Stimulated activated CD8-positive, alpha-beta memory T cell treated with anti-CD3 and anti-CD28 coated beads, Interleukin-4, amount 100 ng/mL, for 48 hours (primary cell): ENCODE measurements at places on chromosomes 1 and 21.

DNA sequence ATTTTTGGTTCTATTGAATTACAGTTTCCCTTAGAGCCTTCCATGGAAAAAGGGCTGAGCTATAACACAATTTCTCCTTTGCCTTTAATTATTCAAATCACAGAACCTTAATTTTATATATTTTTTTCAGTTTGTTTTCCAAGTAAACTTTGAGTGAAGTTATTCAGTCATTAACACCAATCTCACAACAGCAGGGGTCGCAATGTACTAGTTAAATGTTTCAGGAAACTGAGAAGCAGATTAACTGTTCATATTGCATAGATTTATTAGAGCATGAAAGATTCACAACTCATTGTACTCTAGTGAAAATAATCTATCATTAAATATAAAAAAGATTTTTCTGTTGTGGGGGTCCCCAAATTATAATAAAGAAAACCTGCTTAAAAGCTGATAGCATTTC is 64.1 kb downstream of the KIFAP3 start:
- no peak for DNase-seq

DNA sequence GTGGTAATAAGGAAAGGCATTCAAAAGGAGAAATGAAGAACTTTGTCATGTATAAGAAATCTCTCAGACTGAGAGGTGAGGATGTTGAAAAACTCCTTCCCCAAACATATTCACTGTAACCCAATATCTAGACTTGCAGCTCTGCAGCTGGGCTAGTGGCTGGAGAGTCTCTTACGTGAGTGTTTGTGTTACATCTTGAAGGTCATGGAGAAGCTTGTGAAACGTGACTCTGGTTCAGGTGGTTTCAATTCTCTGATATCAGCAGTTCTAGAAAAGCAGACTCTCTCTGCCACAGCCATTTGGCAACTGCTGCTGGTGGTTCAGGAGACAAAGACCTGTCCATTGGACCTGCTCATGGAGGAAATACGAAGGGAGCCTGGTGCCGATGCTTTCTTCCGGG is 55.0 kb upstream of the EPHA8 start:
- DNase-seq: no peak

DNA sequence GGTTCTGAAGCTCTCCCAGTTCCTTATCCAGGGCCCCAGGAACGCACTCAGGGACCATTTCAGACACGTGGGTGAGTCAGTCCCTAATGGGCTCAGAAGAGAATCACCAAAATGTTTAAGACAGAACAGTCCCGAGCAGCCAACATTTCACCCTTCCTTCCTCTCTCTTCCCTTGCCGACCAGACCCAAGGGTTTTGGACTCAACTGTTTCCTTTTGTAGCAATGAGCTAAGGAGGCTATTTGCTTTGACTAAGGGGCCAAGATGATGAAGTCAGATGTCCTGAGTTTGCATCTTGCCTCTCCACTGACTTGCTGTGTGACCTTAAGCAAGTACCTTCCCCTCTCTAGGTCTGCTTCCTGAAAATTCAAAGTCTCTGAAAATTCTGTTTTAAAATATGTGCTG is 472.3 kb upstream of the VAMP3 start:
- DNase-seq: no peak

- DNase-seq: peak; percentile 20
Measured at GRCh38 chr1:155166471-155167165, 6.5 kb downstream of the KRTCAP2 start.

DNA sequence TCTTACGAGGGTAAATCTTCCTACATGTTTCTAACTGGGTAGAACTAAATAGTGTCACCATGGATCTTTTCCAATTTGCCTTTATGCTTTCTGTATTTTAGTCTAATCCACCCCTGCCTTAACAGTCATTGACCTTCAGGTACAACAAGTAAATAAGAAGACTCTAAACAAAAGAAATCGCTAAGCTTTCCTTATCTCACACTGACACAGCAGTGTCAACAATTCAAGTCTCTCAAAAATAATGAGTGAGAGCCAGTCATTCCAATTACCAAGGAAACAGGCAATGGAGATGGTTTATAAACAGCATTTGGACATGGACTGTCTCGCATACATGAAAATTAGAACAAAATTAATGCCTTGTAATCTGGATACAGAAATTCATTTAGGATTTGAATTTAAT is 365.8 kb downstream of the VAV3 start:
- DNase-seq: no peak

DNA sequence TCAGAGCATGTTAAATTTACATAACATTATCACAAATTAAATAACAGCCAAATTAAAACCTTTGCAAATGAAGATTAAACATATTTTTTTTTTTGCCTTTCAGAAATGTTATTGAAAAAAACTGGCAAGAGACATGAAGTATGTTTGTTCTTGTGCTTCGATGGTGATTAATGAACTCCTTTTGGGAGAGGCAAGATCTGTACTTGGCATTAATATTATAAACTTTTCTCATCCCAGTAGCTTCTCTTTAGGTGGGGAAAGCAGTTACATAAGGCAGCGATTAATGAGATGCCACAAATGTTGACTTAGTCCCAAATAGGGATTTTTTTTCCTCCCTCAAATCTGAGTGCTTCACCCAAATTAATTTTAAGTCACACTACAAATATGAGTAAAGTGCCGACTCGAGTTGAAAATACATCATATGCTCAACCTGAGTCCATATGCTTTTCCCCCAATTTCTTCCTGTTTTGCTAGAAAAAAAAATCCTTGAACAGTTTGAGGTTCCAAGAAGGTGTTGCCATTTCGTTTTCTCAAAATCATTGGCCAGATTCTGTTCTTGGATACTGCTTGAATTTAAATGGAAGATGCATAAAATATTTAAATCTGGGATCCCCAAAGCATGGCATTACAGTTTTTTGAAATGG is 294.5 kb downstream of the VAV3 start:
- no peak for DNase-seq

- DNase-seq: no peak
Measured at GRCh38 chr1:53765657-53766056, 26.7 kb upstream of the GLIS1 start.

DNA sequence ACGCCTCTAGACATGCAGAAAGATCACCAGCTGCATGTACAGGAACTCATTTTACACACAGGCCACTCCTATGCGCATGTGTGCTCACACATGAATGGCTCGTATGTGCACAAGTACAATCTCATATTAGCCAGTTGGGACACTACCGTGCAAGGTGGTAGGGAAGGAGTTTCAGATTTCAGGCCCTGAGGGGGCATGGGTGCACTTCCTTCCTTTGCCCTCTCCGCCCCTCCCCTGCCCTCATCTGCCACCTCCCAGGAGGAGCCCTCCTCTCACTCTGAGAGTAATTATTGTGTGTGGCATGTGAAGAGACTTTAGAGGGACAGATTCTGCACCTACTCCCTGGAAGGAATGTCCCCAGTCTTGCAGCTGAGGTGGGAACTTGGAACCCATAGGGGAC is 14.8 kb downstream of the EDN2 start:
- no peak for DNase-seq

DNA sequence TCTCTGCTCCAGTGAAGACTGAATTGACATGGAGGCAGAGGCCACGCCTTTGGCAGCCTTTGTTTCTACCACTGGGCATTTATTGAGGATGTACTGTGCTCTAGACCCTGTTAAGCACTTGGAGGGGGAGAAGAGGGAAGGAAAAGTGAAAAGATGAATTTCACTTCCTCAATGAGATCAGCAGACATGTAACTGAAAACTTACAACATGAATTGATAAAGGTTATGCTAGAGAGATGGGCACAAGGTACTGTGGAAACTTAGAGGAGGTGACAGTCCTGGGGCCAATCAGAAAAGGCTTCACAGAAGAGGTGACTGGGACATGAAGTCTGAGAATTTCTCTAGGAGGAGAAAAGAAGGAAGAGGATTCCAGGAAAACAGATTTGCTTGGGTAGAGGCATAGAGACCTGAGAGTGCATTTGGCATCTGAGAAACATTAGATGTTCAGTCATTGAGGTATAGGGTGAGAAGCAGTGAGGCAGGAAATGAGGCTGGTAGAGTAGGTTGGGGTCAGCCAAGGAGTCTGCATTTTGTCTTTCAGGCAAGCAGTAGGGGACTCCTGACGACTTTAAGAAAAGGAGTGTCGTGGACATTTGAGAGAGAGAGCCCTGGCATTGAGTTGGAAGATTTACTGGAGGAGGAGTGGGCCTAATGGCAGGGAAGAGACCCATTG is 113.0 kb downstream of the SYT2 start:
- DNase-seq: no peak

DNA sequence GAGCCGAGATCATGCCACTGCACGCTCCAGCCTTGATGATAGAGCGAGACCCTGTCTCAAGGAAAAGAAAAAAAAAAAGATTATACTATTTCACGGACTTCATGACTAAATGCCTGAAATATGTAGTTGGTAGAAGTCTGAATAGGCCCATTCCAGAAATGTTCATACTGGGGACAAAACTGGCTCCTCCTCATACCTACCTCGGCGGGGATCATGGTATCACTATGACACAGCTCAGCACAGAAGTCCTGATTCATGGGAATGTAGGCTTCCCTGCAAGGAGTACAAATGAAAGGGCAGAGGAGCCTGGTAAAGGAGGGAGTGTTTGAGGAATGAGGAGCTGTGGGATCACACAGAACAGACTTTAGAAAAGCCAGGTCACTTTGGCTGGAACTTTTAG is 5.0 kb downstream of the SPATA46 start:
- no peak for DNase-seq

- DNase-seq: peak; percentile 64
Measured at GRCh38 chr21:14523234-14523633, 22.9 kb downstream of the SAMSN1 start.

- DNase-seq: no peak
Measured at GRCh38 chr1:204219971-204220616, 6.3 kb upstream of the GOLT1A start.

GRCh38 chr1:14599800-14600199 is 1.3 kb downstream of the KAZN start:
- DNase-seq: no peak

DNA sequence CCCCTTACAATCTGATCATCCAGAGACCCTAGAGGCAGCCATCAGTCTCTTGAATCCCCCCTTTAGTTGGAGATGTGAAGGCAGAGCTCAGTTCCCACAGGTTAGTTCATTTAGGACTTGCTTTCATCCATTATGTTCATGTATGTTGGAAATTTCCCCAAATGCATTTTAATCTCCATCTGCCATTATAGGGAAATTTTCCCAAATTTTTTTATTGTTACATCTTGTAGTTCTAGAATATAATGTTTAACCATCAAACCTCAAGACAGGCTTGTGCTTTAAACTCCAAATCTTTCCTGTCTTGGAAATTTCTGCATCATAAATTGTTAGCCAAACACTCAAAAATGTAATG is 68.4 kb downstream of the RRAGC start:
- DNase-seq: no peak

GRCh38 chr1:100719490-100719889 is at the start of gene VCAM1:
Gene VCAM1 (plus strand): TSS chr1:100719742. CDS start chr1:100719861, 119 bp downstream.
- DNase-seq: no peak
